Mucosa of descending colon (tissue), 3 donors: ENCODE measurements at places on chromosomes 4 and X.

- DNase-seq = no peak
Observed at GRCh38 chr4:110418641-110419040, 57.3 kb upstream of the ENPEP start.

GRCh38 chr4:122863639-122864038 is 37.0 kb downstream of the FGF2 start:
- DNase-seq = no peak

DNA sequence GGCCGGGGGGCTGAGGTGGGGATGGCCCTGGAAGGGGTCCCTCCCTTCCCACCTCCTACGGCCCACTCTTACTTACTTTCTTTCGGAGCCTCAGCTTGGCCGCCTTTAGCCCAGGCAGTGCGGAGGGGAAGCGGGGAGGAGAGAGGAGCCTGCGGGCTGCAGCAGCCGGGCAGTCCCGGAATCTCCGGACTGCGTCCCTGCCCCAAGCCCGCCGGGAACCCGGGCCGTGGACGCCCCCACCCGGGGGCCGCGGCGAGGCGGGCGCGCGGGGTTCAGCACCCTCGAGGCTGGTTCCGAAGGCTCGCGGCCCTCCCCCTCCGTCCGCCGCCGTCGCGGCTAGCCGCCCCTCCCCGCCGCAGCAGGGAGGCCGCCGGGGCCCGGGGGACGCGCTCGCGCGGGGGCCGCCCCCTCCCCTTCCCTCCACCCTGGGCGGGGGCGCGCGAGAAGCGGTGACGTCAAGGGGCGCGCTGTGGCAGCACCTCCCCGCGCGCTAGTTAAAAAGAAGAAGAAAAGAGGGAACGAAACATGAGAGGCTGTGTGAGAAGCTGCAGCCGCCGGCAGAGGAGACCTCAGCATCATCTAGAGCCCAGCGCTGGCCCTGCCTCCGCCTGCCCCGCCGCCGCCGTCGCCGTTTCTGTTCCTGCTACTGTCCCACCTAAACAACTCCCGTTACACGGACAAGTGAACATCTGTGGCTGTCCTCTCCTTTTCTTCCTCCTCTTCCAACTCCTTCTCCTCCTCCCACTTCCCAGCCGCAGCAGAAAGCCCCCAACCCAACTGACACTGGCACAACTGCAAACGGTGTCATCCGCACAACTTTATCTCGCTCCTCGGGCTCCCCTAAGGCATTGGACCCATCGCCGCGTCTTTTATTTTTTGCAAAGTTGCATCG is at the start of gene HHIP:
Gene HHIP, plus strand, starts transcription at position 526 of the 892 bp plus-strand sequence. CDS start 520 bp downstream, outside the sequence.
- DNase-seq = peak; percentile 37

DNA sequence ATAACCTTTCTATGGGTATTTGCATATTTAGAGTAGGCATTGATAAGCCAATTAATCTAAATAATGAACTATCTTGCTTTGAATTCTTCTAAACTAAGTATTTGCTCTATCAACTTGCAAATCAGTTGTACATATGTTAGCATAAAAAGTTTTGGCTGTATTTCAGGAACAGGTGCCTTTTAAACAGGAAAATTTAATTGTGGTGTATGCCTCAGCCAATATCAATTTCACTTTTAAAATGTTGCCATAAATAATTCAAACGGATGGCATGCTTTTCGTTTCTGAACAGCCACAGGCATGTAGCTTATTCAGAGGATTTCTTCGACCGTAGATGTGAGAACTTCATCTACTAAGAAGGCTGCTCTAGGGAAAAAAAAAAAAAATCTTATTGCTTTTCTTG is 99.9 kb downstream of the DCLK2 start:
- DNase-seq = no peak

GRCh38 chrX:4179031-4179430 is 465.6 kb upstream of the PRKX start:
- no peak for DNase-seq

- no peak for DNase-seq
Observed at GRCh38 chrX:26470941-26471340, 255.0 kb downstream of the MAGEB5 start.

GRCh38 chrX:91414713-91415112 is 19.9 kb upstream of the PABPC5 start:
- DNase-seq = no peak
